ENCODE measurements at places on chromosomes 1 and 21.

- DNase-seq: peak; percentile 42
Measured at GRCh38 chr1:211326528-211327345, at the start of gene TRAF5. TRAF5 (plus strand) TSS chr1:211326833; CDS start chr1:211353240, 26,407 bp downstream.

DNA sequence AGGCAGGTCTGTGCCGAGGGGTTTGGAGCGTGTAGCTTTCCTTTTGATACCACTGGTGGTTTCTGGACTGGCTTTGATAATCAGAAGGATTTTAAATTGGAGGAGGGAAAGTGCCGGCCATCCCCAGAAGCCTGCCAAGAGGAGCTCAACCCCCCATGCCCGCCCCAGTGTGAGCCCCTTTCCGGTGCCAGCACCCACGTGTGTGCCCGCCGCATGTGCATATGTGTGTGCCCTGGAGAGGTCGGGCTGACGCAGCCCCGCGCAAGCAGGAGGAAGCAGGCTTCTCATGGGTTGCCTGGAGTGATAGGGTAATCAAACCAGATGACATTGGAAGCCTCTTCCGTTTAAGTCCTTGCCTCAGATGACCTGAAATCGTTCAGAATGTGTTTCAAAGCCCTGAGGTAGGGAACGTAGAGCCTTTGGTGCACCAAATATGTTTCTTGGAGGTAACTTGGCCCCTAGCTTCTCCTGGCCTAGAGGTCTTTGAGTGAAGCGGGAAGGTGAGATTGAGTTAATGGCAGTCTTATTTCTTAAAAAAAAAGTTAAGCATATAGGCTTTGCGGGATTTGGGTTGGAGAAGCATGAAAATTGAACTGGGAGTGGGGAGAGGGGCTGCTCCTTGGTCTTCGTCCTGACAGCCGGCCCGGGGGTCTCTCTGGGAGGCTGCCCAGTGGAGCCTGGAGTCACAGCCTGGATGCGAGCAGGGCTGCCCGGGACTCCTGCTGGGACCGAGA lies 34.1 kb upstream of the ARHGEF16 start:
- DNase-seq: no peak

GRCh38 chr1:233681285-233681684 lies 67.4 kb downstream of the KCNK1 start:
- no peak for DNase-seq

DNA sequence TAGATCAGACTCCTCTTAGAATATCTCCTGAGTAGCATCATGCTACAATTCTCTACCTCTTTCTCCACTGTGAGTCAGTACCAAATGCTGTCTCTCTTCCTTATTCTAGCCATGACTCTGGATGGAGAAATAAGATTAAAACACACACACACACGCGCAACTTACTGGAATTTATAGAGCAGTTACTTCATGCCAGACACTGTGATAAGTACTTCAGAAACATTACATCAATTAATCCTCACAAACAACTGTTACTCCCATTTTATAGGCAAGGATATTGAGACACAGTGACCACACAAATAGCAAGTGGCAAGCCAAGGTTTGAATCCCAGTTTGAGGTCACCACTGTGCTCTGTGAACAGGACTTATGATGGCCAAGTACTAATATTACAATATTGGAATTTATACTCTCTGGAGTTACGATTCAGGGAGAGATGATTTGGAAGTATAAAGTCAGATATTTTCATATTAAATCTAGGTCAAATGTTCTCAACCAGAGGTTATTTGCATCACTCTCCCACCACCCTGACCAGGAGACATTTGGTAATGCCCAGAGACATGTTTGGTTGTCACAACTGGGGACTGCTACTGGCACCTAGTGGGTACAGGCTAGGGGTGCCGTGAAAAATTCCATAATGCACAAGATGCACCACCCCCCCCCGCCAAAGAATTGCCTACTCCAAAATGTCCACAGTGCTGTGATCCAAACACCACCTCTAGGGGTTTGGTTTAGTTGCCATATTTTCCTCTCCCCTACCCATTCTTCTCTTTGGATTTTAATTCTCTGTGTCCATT lies 221.6 kb downstream of the LTN1 start:
- no peak for DNase-seq

DNA sequence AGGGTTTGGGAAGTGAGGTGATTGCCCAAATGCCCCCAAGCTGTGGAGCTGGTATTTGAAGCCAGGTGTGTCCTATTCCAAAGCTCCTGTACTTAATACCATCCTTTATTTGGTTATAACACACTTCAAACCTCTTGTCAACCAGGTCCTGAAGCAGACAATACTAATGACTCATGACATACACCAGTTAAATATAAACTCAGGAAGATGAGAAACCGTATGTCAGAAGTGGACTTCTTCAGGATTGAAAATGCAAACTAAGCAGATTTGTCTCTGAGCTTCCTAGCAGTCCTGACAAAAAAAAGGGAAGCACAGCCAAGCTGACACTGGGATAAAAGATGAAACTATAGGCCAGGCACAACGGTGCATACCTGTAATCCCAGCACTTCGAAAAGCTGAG lies 70.6 kb downstream of the ALPL start:
- no peak for DNase-seq

DNA sequence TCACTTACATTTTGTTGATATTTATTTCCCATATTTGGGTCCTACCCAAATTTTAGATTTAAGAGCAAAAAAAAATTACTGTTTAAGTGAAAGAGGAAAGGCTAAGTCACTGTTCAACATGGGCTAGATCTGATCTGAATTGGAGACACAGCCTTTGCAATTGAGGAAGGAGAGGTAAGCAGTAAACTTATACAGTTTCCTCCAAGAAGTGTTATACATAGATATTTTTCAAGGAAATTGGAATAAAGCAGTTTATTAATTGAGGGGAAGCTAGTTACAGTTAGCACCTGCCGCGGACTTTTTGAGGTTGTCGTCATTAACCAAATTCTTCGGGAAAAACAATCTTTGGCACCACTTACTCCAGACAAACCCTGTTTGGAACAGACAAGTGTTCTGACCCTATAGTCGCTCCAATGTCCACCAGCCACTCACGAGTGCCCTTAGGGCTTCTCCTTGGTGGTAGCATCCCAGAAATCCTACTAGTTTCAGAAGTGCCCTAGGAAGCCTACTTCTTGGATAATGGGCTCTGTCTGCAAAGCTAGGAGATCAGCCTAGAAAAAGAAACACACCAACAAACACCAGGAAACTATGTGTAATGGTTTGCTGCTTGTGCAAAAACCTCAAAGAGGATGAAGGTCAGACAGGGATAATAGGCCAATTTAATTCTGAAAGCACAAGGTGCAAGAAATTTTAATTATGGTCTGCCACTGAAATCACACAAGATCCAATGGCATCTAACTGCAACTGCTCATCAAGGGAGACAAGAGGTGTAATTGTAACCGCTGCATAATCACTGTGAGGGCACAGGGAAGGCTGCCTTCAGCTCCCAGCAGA lies 2.5 kb downstream of the WLS start:
- DNase-seq: no peak

DNA sequence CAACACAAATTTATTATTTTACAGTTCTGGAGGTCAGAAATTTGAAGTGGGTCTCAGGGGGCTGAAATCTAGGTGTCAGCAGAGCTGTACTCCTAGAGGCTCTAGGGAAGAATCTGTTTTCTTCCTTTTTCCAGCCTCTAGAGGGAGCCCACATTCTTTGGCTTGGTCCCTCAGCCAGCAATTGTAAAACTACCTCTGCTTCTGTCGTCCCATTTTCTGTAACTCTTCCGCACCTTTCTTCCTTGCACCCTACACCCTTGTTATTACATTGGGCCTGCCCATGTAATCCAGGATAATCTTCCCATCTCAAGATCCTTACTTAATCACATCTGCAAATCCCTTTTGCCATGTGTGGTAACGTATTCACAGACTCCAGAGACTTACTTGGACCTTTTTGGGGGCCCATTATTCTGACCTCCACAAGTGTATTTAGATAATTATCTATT lies 24.8 kb upstream of the THEM4 start:
- peak; percentile 57 for DNase-seq

DNA sequence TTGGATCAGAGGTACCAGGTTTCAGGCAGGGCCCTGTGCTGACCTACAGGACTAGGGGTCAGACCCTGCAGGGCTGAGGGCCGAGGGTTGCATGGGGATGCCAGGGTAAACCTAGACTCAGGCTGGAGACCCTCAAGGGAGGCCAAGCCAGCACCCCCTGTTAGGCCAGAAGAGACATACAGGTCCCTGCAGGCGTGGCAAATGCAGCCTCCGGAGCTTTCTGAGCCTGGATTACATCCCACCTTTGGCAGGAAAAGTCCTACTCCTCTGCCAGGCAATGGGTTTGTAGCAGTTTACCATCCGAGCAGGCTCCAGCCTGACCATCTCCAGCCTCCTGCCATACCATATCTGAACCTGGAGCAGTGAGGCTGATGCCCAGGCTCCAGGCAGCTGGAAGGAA lies 425.3 kb downstream of the NPHP4 start:
- no peak for DNase-seq

GRCh38 chr21:22791376-22791775 lies 1793.2 kb downstream of the NCAM2 start:
- no peak for DNase-seq

GRCh38 chr1:9181990-9182783 lies 52.4 kb upstream of the H6PD start:
- peak; percentile 62 for DNase-seq

DNA sequence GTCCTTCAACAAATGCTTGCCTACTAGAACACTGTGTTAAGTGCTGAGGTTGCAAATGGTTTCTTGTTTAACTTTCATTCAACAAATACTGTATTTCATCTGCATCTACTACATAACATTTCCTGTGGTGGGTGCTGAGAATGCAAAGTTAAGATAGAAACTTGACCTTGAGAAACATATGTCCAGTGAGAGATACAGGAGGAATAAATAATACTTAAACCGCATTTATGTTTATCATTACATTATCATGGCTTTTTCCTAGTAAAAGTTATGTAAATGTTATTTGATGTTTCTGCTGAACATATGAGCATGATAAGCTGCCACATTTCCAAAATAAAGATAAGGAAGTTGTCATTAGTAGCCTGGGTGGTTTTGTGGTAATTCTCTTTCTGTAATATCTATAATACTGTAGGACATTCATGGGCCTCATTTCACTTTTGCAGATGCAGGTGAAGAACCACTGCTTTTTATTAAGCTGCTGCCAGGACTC lies 590.4 kb downstream of the PLPP3 start:
- no peak for DNase-seq

DNA sequence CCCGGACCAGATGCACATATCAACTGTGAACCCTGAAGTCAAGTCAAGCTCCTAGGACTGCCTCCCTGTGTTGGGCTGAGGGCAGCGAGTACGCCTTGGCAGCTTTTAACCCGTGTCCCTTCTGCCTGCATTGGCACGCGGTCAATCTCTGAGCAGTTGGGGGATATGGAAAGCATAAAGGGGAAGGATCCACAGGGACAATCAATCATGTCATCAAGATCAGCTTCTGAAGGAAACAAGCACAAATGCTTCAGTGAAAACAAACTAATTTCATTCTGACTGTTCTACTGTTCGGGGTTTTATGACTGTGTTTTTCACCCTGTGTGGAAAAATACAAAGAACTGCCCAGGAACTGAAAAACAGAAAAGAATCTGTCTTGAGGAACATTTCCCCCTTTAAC lies 106.2 kb downstream of the RUNX1 start:
- DNase-seq: no peak

- DNase-seq: no peak
Measured at GRCh38 chr1:8646189-8646588, 171.3 kb downstream of the RERE start.

GRCh38 chr1:55388960-55389359 lies 173.8 kb upstream of the USP24 start:
- DNase-seq: no peak

GRCh38 chr1:235052067-235053008 lies 76.3 kb downstream of the TOMM20 start:
- no peak for DNase-seq

GRCh38 chr1:203842559-203842876 lies 18.9 kb upstream of the SNRPE start:
- DNase-seq: no peak

DNA sequence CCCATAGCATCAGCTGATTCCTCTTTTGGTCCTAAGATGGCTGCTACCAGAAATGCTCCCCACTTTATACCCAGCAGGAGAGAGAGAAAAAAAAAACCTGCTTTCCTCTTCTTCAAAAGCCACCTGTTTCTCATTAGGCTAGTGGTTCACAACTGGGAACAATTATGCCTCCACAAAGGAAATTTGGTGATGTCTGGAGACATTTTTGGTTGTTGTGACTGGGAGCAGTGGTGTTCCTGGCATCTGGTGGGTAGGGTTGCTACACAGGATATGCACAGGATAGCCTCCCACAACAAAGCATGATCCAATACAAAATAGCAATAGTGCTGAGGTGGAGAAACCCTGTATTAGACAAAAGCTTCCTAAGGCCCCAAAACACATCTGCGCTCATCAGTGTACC lies 38.5 kb upstream of the SGIP1 start:
- no peak for DNase-seq

DNA sequence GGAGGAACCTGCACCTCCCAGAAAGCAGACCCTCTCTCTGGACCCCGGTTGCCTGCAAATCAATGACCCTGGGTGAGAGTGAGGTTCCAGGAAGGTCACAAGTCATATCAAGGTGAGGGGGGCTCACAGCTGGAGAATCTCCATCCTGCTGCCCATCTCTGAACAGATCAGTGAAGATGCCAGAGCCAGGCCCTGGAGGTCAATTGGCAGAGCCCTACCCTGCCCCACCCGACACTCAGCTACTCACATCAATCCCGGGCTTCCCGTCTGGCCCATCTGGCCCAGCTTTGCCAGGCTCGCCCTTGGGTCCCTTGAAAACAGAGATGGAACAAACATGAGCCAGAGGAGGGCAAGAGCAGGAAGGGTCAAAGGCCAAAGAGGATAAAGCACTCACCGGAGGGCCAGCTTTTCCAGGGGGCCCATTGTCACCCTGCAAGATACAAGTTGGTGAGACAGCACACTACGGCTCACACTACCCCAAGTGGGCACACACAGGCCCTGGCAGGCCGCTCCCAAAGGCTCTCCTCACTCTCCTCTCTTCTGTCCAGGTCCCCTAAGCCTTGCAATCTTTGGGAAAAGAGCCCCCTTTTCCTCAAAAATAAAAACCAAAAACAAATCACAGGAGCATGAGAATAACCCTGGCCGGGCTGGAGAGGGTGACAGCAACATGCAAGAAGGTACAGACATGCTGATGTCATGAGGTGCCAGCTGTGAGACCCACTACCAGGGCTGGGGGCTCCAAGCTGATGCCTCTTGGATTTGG lies 2.9 kb downstream of the COL9A2 start:
- no peak for DNase-seq

DNA sequence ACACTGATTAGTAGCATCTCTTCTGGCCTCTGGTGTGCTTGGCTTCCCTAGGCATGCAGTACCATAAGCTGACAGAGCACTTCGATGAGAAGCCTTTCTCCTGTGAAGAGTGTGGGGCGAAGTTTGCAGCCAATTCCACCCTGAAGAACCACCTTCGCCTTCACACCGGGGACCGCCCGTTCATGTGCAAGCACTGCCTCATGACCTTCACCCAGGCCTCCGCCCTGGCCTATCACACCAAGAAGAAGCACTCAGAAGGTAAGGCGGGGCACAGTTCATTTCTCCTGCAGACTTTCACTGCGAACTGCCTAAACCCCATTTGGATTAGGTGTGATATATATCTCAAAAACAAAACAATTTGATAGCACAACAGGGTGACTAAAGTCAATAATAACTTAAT lies 50.4 kb upstream of the EPHA8 start:
- DNase-seq: no peak

Measured in RWPE1 (cell line).